ENCODE measurements at places on chromosomes 13 and 19.
A peak's percentile ranks its signal among the peaks of the same experiment; 100 is the strongest.

GRCh38 chr13:26184791-26185250, 37.3 kb downstream of the RNF6 start:
- DNase-seq = peak; percentile 55

- DNase-seq = no peak
Observed at GRCh38 chr19:28949535-28949934, 263.4 kb downstream of the UQCRFS1 start.

- no peak for DNase-seq
Observed at GRCh38 chr13:27242702-27243101, 8.7 kb upstream of the RPL21 start.

DNA sequence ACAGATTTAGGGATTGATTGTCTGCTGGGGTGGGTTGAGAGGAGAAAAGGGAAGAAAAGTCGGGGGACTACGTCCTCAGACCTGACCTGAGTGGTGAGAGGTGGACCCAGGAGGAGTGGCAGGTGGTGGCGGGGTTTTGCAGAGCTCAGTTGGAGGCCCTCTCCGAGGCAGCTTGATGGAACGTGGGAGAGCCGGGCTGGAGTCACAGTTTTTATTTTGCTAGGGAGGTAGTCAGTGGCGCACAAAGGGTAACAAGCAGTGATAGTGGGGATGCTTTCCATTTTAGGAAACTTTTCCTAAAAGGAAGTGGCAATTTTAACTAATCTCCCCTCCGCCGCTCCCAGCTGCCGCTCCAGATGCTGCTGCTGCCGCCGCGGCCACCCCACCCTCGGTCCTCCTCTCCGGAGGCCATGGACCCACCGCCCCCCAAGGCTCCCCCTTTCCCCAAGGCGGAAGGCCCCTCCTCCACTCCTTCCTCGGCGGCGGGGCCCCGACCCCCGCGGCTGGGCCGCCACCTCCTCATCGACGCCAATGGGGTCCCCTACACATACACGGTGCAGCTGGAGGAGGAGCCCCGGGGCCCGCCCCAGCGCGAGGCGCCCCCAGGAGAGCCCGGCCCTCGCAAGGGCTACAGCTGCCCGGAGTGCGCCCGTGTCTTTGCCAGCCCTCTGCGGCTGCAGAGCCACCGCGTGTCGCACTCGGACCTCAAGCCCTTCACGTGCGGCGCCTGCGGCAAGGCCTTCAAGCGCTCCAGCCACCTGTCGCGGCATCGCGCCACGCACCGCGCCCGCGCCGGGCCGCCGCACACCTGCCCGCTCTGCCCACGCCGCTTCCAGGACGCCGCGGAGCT, 1.1 kb upstream of the ZNF581 start:
- no peak for DNase-seq

GRCh38 chr13:109803825-109804224, 17.4 kb upstream of the IRS2 start:
- no peak for DNase-seq

DNA sequence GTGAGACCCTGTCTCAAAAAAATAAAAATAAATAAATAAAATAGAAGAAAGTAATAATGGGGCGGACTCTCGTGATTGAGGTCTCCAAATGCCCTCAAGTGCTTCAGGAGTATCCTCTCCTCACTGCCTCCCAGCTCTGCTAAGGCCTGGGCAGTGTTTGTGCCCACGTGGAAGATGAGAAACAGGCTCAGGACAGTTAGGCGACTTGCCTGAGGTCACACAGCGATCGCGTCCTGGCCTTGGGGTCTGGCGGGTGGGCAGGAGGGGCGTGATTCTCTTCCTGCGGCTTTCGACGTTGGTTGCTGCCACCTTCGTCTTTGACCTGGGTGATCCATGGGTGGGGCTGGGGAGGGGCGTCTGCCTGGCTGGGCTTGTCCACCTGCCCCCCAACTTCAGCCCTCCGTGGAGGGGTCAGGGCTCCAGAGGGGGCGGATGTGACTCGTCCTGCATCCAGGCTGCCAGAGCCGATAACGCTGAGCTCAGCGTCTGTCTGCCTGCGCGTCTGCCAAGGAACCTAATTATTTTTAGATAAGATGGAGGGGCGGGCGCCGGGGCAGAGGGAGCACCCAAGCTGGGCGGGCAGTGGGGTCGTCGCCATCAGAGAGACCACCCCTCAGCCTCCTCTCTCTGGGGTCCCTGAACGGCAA, 56.9 kb downstream of the NFIC start:
- DNase-seq = no peak

DNA sequence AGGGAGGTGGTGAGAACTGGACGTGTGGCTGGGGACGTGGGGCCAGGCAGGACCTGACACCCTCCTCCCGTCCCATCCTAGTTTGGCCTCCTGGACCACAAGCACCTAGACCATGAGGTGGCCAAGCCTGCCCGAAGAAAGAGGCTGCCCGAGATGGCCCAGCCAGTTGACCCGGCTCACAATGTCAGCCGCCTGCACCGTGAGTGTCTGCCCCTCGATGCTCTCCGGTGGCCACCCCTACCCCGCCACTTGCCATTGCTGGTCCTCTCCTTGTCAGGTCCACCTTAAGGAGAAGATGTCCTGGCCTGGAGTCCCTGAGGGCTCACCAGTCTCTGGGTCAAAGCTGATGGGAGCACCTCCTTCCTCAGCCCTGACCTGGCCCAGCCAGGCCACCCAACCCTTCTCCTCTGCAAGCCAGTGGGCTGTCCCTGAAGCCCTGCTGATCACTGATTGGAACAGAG, 2.2 kb downstream of the ANGPTL4 start:
- DNase-seq = no peak

DNA sequence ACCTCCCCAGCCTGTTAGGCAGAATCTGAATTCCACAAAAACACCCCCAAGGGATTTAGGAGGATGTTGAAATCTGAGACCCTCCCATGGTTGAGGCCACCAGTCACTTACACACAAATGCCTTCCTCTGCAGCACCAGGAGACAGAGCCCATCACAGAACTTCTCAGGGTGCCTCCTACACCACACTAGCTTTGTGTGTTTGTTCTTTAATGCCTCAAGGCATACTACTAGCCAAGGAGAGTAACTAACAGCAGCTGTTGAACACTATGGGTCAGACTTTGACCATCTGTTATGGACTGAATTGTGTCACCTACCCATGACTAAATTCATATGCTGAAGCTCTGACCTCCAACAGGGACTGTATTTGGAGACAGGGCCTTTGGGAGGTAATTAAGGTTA, 9.5 kb upstream of the MED26 start:
- DNase-seq = no peak

- no peak for DNase-seq
Observed at GRCh38 chr19:20247016-20247683, 80.1 kb downstream of the ZNF486 start.

DNA sequence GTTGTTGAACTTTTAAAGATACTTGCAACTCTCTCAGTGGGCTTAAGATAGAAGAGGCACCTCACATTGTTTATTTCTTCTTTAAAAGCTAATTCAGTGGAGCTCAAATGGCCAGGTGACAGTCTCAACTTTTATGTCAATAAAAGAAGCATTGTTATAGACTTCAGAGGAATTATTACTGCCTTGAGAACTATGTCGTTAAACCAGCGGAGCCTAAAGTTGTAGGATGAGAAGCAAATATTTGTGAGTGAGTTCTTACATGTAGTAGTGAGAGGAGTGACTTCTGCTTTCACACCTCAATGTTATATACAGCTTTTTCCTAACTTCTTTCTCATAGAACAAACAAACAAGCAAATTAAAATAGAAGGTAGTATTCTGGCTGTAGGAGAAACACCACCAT, 31.2 kb upstream of the DGKH start:
- DNase-seq = no peak

- DNase-seq = no peak
Observed at GRCh38 chr19:18108897-18109296, 11.3 kb downstream of the MAST3 start.

GRCh38 chr19:51295382-51296126, 15.9 kb upstream of the IGLON5 start:
- DNase-seq = no peak

- DNase-seq = no peak
Observed at GRCh38 chr13:34207872-34208271, 389.9 kb downstream of the RFC3 start.

- DNase-seq = no peak
Observed at GRCh38 chr19:54600212-54600611, 6.8 kb downstream of the LILRA1 start.

DNA sequence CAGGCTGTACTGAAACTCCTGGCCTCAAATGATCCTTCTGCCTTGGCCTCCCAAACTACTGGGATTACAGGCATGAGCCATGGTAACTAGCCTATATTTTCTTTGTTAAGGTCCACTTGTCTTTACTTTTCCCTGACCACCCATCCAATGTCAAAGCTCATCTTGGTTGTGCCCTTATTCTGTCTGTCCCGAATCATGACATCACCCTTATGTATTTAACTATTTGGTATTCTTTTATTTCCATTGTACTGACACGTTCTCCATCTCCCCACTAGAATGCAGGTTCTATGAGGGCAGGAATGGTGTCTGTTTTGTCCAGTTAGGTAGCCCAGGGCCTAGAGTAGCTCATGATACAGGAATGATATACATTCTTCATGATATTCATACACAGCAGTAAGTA, 104.8 kb downstream of the ZNF536 start:
- no peak for DNase-seq

GRCh38 chr19:37778613-37779126, 716 bp downstream of the ZNF573 start:
- DNase-seq = no peak

DNA sequence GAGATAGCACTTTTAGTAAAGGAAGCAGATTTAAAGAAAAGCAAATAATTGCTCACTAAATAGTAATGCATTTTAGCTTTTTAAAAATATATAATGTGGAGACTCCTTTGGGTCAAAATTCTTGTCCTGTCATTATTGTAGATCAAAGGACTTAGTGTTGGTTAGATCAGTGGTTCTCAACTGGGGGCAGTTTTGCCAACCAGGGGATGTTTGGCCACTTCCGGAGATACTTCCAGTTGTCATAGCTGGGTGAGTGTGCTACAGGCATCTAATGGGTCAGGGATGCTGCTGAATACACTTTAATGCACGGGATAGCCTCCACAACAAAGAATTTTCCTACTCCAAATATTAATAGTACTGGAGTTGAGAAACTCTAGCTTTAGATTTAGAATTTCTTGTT, 126.8 kb downstream of the LMO7 start:
- no peak for DNase-seq
